NCI-H187 treated with DMSO at 0.1 percent for 48 hours (cell line): ENCODE measurements at places on chromosomes 2 and 18.

- DNase-seq: no peak
These were observed 3.5 kb downstream of the WDR54 start for GRCh38 chr2:74424995-74425406.

DNA sequence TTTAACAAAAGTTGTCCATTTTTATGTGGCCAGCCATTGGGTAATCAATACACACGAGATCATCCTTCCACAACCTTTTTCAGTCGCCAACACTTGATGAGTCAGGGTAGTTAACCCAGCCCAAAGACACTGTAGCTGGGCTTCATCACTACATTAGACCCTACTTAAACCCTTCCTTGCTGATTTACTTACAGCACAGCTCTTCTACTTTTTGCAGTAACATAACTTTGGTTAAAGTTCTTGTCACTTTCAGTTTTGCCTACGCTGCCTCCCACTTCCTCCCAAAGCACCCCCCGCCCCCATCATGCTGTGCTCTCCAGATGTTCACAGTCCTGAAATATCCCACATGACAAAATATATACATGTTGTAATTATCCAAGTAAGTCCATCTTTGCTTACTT lies 103.6 kb downstream of the CDK15 start:
- no peak for DNase-seq

- DNase-seq: no peak
These were observed 76.9 kb downstream of the TTC21B start for GRCh38 chr2:165876712-165877111.

- no peak for DNase-seq
These were observed 322.0 kb downstream of the RND3 start for GRCh38 chr2:150165442-150165841.

DNA sequence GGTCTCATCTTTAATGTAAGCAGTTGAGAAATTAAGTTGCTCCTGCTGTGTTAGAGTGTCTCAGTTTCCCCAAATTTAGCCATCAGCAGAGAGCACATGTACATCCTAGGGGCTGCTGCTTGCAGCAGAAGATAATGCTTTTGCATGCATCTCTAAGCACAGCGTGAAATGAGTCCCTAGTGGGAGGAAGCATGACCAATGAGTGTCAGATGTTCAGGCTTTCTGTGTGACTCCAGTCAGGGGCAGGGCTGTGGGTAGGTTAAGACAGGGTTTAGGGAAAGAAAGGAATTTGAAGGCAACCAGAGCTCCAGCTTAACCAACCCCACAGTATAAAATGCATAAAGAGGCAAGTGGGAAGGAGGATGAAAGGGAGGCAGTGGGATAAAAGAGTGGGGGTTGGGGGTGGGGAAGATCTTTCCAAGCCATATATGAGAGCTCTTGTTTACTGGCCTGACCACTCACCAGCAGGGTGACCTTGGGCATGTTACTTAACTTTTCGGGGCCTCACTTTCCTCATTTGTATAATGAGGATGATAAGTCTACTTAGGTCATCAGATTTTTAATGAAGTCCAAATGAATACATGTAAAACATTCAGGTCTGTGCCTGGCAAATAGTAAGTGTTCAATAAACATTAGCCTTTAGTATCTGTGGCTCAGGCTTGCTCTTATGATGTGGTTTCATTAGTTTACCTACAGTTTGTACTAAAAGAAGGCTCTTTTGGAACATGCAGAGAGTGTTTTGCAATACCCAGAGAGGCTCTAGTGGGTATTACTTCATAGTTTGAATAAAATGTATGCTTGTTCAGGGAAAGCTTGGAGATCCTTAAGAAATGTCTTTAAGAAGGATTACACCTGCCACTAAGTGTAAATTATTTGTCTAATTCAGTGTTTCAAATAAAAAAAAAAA lies 42.7 kb upstream of the PELI1 start:
- DNase-seq: no peak

- DNase-seq: no peak
These were observed 808.9 kb upstream of the RAB6C start for GRCh38 chr2:129170570-129170969.

DNA sequence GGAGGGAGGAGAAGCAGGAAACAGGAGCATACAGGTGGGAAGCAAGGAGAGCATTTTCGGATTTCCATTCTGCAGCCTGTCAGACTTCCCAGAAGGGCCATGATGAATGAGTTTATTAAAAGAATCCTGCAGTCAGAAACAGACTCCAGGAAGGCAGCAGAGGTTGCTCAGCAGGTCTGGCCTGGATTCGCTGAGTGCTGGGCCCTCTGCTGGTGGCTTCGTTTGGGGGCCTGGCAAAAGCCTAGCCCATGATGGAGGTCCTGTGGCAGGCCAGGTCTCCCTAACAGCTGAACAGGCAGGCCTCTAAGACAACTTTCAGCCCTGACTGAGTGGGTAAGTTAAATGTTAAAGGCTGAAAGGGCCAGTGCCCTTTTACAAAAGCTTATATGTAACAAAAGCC lies 108.2 kb upstream of the CAPN13 start:
- no peak for DNase-seq

DNA sequence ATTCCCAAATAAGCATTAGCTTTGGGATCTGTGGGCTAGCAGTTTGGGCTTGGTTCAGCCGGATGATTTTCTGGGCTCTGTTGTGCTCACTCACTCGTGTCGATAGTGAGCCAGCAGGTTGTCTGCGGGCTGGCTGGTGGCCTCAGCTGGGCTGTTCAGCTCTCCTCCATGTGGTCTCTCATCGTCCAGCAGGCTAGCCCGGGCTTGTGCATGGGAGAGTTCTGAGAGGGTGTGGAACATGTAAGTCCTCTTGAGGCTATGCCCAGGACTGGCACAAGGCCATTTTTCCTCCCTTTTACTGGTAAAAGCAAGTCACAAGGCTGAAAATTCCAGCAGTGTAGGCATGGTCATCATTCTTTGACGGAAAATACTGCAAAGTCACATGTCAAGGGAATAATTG lies 38.5 kb downstream of the NTSR2 start:
- no peak for DNase-seq
